ENCODE measurements at places on chromosomes 6 and 20. TPM values are rescaled to one million over a fixed set of nuclear protein-coding genes. Genes with fewer than 3 reads are reported as not detected.

The VSX1 gene
- total RNA-seq = not detected

The MPIG6B gene
- not detected for total RNA-seq

The MICA gene
- total RNA-seq = 16.4 TPM

GRCh38 chr6:139017227-139017626 lies 11.3 kb upstream of the ABRACL start:
- DNase-seq = no peak
- H3K27ac ChIP-seq = no peak overlapping the region
- H3K4me3 ChIP-seq = no peak overlapping the region
- no peaks in the 10 kb centered on the region for H3K4me1 ChIP-seq

The CALHM5 gene
- 16.7 TPM for total RNA-seq

DNA sequence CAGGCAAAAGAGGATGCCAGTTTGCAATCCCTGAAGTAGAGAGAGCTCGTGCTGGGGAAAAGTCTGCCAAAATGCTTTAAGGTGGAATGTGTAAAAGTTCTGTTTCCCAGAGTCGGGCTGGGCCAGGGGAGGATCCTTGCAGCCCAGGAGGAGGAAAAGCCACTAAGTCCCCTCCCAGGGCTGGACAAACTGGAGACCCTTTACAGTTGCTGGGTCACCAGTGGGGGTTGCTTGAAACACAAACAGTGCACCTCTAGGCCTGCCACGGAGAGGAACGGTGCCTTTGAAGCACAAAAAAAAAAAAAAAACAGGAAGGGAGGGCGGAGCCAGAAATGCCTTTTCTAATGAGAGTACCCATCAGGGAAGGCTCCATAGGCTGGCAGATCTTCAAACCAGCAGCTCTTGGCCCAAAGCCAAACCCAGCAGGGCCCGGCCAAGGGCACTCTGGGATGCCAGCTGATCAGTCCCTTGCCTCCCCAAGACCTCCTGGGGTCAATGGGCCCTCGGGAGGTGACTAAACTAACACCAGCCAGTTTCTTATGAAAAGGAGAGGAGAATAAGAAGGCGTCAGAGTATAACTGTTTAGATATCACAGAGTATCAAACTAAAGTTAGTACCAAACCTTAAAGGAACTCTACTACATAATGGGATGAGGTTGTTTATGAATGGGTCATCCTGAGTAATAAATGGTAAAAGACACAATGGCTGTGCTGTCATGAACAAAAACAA lies 23.7 kb downstream of the HLA-A start:
- peak overlapping the region; percentile 84 for H3K27ac ChIP-seq
- H3K36me3 ChIP-seq = no peaks in the 10 kb centered on the region
- peaks cover 19% of the 10 kb centered on the region for H3K4me1 ChIP-seq
- H3K4me3 ChIP-seq = peak overlapping the region; percentile 74

The ULBP1 gene
- not detected for total RNA-seq

DNA sequence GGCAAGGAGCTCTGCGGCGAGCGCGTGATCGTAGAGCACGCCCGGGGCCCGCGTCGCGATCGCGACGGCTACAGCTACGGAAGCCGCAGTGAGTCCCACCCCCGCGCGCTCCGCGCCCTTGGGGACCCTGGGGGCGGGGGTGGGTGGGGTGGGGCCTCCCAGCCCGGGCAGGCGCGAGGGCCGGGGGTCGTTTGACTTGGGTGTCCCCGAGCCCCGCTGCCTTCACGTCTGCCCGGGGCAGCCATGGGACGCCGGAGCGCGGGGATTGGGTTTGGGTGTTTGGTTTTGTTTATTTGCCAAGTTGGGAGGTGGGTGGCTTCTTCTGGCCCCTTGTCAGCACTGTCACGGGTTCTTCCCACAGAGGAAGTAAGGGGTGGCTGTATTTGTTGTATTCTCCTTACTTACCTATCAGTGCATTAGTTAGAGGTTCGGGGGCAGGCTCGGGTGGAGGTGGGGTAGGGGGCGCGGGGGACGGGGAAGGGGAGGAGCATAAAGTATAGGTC lies 777 bp downstream of the SRSF6 start:
- H3K36me3 ChIP-seq = peaks cover 31% of the 10 kb centered on the region
- no peak for DNase-seq
- H3K27me3 ChIP-seq = no peaks in the 10 kb centered on the region
- H3K4me1 ChIP-seq = peaks cover 27% of the 10 kb centered on the region
- peak overlapping the region; percentile 99 for H3K4me3 ChIP-seq

The C6orf15 gene
- total RNA-seq = not detected

GRCh38 chr6:18663011-18663410 lies 275.9 kb downstream of the RNF144B start:
- DNase-seq = no peak
- H3K4me1 ChIP-seq = no peaks in the 10 kb centered on the region
- no peak overlapping the region for H3K27ac ChIP-seq
- no peak overlapping the region for H3K4me3 ChIP-seq
- no peaks in the 10 kb centered on the region for H3K27me3 ChIP-seq

DNA sequence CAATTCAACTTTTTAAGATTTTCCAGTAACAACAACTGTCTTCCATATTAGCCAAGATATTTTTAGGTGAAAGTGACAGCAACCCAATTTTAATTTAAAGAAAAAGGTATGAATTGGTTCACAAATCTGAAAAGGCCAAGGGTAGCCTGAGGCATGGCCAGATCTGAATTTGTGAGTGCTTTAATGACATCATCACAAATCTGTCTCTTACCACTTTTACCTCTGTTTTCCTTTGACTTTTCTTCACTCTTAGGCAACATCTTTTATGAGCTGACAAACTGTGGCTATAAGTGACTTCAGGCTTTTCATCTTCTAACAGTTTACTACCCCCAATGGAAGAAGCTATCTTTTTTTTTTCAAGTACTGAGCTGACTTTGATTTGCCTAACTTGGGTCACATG lies 44.5 kb upstream of the PKIB start:
- no peaks in the 10 kb centered on the region for H3K27me3 ChIP-seq
- no peaks in the 10 kb centered on the region for H3K36me3 ChIP-seq
- H3K27ac ChIP-seq = no peak overlapping the region
- DNase-seq = no peak
